ENCODE measurements at places on chromosomes 12 and 14.

GRCh38 chr14:53845813-53846693 lies 110.6 kb downstream of the BMP4 start:
- DNase-seq = peak; percentile 59

DNA sequence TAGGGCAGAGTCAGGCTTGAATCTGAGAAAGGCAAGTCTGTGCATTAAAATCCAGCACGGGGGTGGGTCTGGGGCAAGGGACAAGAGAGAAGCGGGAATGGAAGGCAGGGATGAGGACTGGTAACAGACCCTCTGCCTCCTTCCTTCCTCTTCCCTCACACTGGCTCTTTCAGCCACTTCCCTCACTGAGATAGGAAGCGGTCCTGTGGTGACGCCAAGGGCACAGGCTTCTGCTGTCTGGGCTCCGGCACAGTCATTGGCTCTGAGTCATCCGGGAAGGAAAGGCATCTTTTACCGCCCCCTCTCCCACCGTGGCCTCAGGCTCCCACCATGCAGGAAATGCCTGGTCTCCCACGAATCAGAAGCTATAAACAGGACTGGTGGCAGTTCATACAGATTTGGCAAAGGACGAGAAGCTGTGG lies 70.2 kb downstream of the ETV6 start:
- peak; percentile 93 for DNase-seq

DNA sequence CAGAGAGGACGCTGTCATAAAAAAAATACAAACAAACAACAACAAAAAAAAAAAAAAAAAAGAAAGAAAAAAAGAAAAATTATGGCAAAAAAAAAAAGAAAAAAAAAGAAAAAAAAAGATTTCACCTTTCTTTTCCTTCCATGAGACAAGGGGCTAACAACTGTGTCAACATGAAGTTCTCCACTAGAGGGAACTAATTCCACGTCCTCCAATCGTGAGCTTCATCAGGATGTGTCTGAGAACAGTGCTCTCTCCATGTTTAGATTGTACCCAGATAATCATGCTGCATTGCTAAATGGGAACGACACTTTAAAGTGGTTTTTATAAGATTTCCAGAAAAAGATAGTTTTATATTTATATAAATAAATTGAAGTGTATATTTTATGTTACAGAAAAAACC lies 96.2 kb upstream of the PTPRB start:
- peak; percentile 54 for DNase-seq

- no peak for DNase-seq
These were observed 152.3 kb downstream of the PHETA1 start for GRCh38 chr12:111216387-111217159.

DNA sequence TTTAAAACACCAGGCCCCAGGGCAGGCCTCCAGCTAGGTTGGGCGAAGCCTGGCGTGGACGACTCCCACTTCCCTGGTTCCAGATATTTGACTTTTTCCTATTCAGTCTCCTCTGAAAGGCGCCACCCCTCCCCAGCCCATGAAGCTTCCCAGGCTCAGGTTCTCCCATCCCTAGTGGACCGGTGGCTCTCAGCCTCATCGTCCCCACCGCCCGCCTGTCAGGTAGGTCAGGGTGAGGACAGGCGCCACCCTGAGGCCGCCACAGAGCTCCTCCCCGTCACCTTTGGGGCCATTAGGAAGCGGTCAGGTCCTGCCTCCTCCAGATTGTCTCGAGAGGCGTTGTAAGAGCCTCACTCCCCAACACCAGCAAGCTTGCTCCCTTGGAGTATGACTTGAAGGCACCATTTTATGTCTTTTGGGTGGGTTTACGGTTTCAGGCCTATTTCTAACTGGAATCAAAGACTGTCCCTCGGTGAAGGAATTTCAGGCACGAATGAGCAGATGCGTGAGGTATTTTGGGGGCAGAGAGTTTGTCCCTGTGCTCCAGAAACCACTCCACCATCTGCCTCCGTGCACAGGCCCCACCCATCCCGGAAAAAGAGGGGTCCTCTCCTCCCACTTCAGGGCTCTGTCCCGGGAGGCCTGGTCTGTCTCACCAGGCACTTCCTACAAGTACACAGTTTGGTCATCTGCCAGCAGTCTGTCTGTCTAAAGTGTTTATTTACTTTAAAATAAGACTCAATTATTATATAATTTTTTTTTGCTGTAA lies 55.6 kb downstream of the TSPAN9 start:
- DNase-seq = no peak

- DNase-seq = no peak
These were observed 202.6 kb downstream of the ANO6 start for GRCh38 chr12:45418520-45418919.

GRCh38 chr12:906062-906585 lies 43.4 kb downstream of the RAD52 start:
- no peak for DNase-seq

- DNase-seq = peak; percentile 30
These were observed 57.6 kb downstream of the EID3 start for GRCh38 chr12:104360983-104361707.

DNA sequence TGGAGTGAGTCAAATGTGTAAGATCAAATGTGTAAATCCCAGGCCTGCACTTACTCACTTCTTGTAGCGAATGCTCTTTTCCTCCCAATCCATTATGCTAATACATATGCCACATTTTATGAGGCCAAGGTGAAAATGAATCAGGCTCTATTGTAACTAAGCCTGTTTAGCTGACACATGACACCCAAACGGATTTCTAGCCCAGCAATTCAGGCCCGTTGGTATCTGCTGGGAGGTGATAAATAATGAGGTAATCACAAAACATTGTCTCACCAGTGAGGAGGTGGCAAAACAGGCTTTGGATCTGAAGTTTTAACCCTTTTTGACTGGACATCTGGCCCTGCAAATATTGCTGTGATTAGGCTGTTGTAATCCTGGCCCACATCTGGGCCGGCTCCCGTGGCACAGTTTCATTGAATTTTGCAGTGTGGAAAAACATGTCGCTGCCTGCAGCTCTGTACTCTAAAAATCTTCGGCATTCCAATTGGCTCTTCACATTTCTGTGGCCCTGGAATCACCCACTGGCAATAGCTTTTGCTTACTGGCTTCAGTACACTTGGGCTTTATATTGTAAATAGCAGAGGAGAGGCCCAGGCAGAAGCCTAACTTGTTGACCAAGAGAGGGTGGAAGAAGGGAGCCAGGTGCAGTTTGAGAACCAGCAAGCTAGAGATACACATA lies 106.1 kb downstream of the PAX9 start:
- peak; percentile 11 for DNase-seq

DNA sequence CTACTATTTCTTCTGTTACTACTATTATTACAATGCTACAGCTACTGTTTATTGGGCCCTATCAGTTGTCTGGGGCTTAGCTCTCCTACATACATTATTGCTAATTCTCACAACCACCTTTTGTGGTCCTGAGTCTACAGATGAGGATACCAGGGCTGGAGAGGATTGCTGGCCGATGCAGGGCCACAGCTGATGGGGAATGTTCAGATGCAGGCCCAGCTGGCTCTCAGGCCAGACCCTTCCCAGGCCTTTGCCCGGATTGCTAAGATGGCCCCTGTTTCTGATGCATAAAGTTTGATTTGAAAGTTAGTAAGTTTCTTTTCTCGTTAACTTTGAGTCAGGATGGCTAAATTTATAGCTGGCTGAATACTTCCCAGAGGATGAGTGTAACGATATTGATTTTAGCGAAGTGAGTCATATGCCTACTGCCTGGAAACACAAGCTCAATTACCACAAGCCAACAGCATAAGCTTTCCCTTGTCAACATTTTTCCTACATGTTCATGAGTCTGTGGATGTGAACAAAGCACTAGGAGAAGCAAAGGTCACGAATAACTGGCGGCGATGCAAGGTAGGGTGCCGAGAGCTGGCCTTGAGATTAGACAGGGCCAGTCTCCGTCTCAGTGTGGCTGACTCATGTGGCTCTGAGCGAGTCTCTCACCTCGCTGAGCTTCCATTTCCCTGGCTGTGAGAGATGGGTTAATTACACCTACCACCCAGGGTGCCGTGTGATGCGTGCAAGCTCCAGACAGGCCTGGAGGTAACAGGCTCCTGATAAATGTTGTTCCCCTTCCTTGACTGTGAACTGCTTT lies 111.0 kb downstream of the BEGAIN start:
- DNase-seq = peak; percentile 65

- DNase-seq = peak; percentile 87
These were observed at the start of gene COQ5 for GRCh38 chr12:120528861-120529525. Gene COQ5 (minus strand): TSS chr12:120529158. CDS start chr12:120529141, 17 bp downstream.

- DNase-seq = no peak
These were observed 901.7 kb downstream of the LRFN5 start for GRCh38 chr14:42508209-42508946.

- DNase-seq = no peak
These were observed 485 bp downstream of the PPP4R4 start for GRCh38 chr14:94174604-94175010.

- DNase-seq = no peak
These were observed 12.0 kb upstream of the PTPRQ start for GRCh38 chr12:80432061-80432460.

DNA sequence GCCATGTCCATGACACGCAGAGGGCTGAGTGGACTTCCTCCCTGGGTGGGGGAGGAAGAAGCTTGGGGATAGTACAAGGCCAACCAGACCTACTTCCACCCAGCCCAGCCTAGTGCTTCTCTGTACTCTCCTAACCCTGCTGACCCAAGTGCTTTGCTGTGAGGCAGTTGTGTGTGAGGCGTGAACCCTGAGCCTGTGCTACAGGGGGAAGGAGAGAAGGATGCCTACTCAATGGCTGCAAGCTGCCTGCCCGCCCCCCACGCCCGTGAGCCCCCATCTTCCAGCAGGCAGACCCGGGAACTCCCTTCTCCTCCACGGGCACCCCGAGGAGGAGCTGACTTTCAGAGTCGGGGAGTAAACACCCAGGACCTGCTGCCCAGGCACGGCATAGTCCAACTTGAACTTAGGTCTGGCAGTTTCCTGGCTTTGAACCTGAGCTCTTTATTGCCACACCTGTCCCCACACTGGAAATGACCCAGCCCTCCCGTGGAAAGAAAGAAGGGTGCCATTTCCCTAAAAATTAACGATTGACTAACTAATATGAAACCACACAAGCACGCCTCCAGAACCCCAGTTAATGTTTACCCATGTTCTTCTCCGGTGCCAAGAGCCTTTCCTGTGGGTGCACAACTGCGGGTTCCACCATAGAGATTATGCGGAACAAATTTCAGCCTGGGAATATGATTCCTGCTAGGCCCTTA lies 10.8 kb downstream of the ALDH2 start:
- no peak for DNase-seq

- DNase-seq = no peak
These were observed 6.2 kb downstream of the CHGA start for GRCh38 chr14:92928961-92929688.

- DNase-seq = no peak
These were observed 18.9 kb downstream of the LLPH start for GRCh38 chr12:66111605-66112004.

GRCh38 chr14:71225113-71225512 lies 317.9 kb downstream of the PCNX1 start:
- DNase-seq = no peak

DNA sequence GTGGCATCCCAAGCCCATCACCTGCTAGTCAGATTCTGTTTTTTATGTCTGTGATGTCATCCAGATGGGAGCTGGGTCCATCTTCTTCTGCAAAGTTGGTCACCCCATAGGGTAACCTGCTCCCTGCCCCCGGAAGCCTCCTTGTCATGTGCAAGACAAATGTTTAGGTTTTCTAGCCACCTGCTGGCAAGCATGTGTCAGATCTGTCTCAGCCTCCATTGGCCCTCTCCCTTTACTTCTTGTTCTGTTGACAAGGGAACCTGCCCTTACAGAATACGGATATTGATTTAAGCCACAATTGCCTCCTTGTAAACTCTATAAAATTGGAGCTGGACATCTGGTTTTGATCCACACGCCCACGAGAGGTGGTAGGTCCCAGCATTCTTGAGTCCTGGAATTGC lies 7.5 kb downstream of the NTF3 start:
- no peak for DNase-seq

- no peak for DNase-seq
These were observed 124.2 kb downstream of the DENND5B start for GRCh38 chr12:31466768-31467167.

DNA sequence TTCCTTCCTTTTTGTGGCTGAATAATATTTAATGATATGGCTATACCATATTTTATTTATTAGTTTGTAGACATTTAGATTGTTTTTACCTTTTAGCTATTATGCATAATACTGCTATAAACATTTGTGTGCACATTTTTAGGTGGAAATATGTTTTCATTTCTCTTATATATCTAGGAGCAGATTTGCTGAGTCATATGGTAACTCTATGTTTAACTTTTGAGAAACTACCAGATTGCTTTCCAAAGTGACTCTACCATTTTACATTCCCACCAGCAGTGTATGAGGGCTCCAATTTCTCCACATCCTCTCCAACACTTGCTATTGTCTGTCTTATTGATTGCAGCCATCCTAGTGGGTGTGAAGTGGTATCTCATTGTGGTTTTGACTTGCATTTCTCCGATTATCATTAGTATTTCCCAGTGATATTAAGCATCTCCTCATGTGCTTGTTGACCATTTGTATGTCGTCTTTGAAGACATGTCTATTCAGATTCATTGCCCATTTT lies 160.2 kb downstream of the KICS2 start:
- no peak for DNase-seq

DNA sequence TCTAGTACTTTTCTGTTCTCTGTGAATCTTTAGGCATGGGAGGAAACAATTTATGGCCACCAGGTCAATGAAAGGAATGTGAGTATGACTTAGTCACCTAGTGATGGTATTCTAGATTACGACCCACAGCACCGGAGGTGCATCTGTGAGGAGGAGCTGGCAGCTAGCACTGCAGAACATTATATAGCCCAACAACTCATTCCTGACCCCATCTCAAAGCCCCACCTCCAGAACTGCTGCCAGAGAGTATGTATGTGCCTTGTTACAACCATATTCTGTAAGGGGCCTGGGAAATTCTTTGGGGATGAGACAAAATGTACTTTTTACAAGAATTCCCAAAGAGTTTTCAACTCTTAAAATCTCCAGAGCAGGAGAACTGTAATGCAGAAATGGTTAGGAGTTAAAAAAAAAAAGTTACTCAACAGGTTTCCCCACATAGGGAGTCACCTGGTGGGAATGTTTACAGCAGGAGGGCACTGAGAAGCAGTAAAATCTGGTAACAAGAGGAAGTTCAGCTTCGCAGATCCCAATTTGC lies 34.9 kb upstream of the CERS5 start:
- peak; percentile 67 for DNase-seq

GRCh38 chr14:61555056-61555838 lies 140.1 kb upstream of the HIF1A start:
- no peak for DNase-seq

DNA sequence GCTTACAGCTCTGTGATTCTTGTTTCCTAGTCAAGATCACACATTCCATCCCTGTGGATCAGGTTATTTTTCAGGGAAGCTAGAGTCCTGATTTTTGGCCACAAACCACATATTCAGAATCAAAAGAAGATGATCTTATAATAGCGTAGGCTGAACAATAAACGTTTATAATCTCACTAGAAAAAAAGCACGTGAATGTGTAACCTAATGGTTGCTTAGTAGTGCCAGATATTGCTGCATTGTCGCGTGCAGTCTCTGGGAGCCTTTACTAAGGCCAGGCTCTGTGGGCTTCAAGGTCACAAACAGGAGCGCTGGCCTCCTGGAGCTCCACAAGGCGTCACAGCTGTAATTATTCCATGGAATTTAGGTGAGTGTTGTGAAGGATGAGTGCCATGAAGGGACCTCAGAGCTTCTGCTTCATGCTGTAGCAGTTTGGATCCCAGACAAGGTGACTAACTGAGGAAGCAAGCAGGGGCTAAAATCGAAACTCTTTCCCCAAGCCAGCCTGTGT lies 17.4 kb downstream of the CDKN1B start:
- DNase-seq = no peak

- no peak for DNase-seq
These were observed 13.8 kb upstream of the KANSL2 start for GRCh38 chr12:48695859-48696258.
